ENCODE measurements at places on chromosomes 7 and 10.

GRCh38 chr10:14192746-14193145 is 138.0 kb downstream of the FRMD4A start:
- DNase-seq: no peak

DNA sequence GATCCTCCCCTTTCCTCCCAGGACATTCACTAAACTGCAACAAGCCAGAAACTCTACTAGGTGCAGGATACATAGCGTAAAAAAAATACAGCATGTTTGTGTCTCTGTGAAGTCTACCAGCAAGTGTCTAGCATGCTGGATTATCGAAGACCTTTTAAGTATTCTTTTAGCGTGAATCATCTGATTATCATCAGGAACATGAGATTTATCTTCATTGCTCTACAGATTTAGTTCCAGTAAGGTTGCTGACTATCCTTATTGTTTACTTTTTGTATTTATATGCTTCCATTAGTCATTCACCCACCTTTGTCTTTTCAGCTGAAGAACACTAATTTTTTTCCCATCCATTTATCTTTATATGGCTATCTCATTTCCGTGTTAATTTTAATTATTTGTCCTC is 62.8 kb downstream of the PDZD8 start:
- DNase-seq: no peak

- no peak for DNase-seq
Measured at GRCh38 chr10:67852761-67853160, 14.8 kb upstream of the DNAJC12 start.

DNA sequence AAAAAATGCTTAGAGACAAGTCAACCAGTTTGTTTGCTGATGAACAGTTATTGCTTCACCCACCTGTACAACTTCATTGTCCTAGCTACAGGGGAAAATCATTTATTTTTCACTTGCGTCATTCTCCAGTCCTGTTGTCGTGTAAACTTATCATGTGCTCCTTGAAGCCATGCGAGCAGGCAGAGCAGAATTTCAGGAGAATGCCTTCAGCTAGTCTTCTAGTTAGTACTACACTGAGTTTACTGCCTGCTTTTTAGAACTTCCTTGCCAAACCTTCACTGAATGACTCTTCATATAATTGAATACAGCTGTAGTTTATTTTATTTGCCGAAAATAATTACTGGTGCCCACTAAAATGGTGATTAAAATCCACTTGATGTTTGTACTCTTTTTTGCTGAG is 15.6 kb downstream of the RPA3 start:
- no peak for DNase-seq

GRCh38 chr7:119724041-119724792 is 548.8 kb upstream of the KCND2 start:
- no peak for DNase-seq

- no peak for DNase-seq
Measured at GRCh38 chr7:151704960-151705635, 171.8 kb downstream of the PRKAG2 start.

- DNase-seq: no peak
Measured at GRCh38 chr10:28681291-28681763, 4.0 kb downstream of the BAMBI start.

- no peak for DNase-seq
Measured at GRCh38 chr7:129778770-129779601, 167.5 kb downstream of the NRF1 start.

DNA sequence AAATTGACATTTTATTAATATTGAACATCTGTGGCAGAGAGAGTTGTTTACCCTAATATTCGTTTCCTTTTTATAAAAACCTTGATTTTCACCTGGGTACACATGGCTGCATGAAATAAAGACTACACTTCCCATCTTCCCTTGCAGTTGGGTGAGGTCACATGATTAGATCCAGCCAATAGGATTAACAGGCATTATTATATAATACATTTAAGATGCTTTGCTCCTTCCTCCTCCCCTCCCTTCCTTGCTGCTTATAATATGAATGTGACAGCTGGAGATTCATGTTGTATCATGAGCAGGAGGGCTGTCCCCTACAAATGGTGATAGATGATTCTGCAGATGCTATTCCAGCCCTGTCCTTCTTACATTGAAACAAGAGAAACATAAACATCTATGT is 146.6 kb downstream of the SH2D4B start:
- no peak for DNase-seq

- no peak for DNase-seq
Measured at GRCh38 chr7:114141415-114141814, 222.6 kb upstream of the PPP1R3A start.

DNA sequence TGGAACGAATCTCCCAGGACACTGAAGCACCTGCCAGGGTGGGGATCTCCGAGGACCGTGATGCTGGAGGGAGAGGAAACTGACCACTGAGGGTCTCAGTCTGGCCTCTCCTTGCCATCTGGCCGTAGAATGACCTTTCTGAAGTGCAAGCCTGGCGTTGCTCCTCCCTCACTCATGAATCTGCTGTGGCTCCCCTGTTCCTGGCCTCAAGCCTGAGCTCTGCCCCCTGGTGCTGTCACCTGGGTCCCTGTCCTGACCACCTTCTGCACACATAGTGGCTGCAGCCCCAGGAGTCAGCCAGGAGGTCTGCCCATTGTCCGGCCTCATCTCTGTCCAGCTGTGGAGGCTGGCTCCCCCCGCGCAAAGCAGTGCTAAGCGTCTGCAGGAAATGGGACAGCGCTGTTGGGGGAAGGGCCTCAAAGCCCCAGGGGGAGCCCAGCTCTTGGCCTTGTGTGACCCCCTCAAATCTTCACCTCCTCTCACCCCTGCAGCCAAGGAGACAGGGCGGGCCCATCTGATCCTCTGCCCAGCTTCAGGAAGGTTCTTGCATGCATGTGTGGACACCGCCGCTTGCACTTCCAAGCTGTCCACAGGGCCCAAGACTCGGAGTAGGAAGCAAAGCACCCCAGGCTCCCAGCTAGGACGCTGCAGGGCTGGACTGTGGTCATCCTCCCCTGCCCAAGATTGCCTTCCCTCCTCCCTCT is 65.7 kb downstream of the MYL10 start:
- DNase-seq: no peak

GRCh38 chr7:26147030-26147429 is 5.0 kb upstream of the NFE2L3 start:
- DNase-seq: no peak

GRCh38 chr10:63922468-63923284 is 401.5 kb downstream of the REEP3 start:
- no peak for DNase-seq

GRCh38 chr7:156096771-156097538 is 284.7 kb upstream of the SHH start:
- DNase-seq: no peak

GRCh38 chr7:5681423-5681822 is 100.0 kb downstream of the RNF216 start:
- no peak for DNase-seq

DNA sequence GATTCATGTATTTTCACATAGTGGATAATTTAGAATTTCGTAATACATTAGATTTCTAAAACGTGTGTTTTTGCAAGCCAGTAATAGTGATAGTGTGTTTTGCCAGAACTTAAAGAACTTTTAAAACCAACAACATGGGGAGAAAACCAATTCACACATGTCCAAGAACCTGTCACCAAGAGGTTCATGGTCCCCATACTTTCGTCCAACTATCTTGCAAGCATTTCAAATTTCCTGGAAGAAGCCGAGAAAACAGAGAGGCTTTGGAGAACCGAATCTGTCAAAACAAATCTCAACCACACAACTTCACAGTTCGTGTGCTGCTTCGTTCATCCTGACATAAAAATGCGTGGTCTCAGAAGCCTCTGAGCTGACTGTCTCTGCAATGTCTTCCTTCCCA is 31.9 kb downstream of the GFRA1 start:
- DNase-seq: no peak

DNA sequence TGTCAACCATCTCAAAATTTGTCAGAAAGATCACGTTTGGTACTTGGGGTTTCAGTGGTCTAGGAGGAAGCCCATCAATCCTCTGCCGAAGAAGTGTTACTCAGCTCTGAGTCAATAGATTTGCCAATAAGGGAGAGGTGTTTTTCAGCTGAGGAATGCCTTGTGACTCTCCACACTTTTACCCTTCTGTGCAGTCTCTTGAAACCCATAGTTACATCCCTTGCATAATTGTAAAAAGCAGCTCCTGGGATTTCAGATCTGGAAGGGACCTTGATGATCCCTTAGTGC is 47.5 kb downstream of the INSYN2A start:
- DNase-seq: no peak

- DNase-seq: no peak
Measured at GRCh38 chr7:24192053-24192452, 91.9 kb upstream of the NPY start.

All from gastrocnemius medialis (tissue), 4 donors.